ENCODE measurements at places on chromosomes 4 and X. TPM values are rescaled to one million over a fixed set of nuclear protein-coding genes. Genes with fewer than 3 reads are reported as not detected.

The FABP2 gene
- total RNA-seq, result not detected

The STS gene
- 10.7 TPM for total RNA-seq

The BTK gene
- not detected for total RNA-seq

The TRPC5OS gene
- total RNA-seq, result not detected

The EVC2 gene
- total RNA-seq, result 7.8 TPM

The SERPINA7 gene
- total RNA-seq, result not detected

The ERVMER34-1 gene
- not detected for total RNA-seq

The TEX13B gene
- not detected for total RNA-seq

The SMARCA1 gene
- 70.9 TPM for total RNA-seq

The TLR3 gene
- total RNA-seq, result 3.1 TPM

The ADAM29 gene
- not detected for total RNA-seq

The PABPC1L2B gene
- total RNA-seq, result not detected
